Activated CD8-positive, alpha-beta T cell treated with anti-CD3 and anti-CD28 coated beads for 36 hours (primary cell): ENCODE measurements at places on chromosomes 13 and 19. TPM values are rescaled to one million over a fixed set of nuclear protein-coding genes. Genes with fewer than 3 reads are reported as not detected.

Gene ZNF8
- 5.8 TPM for total RNA-seq

DNA sequence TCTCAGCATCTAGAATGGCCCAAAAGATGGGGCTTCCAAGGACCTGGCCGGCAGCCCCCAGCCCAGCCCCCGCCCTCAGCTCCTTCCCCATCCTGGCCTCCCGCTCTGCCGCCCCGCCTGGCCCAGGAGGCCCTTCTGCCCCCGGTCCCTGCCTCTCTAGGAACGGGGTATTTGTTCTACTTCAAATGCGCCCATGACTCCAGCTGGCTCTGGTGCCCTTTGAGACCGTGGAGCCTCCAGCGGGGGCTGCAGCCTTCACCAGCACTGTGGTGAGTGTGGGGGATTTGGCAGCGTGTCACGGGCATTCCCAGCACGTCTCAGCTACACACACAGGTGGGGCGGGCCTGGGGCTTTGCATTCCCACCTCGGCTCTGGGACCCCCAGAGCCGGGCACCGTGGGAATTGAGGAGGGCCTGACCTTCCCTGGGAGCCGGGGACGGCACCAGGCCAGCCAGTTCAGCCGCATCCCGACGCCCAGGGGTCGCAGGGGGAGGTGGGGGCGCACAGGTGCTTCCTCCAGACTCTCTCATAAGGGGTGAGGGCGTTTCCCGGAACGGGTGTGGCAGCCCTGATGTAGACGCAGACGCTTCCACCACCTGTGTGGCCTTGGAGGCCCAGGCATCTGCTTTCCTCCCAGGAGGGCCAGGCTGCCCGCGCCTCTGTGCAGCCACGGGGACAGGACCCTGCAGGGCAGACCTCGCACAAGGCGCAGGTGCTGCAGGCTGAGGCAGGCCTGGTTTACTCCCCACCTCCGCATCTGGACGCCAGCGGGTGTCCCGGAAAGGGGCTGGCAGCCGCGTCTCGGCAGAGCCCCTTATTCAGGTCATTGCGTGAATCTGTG is 947 bp downstream of the ATP4B start:
- H3K4me3 ChIP-seq: no peak overlapping the region
- no peak for DNase-seq
- H3K4me1 ChIP-seq: peaks cover 14% of the 10 kb centered on the region
- H3K27me3 ChIP-seq: no peaks in the 10 kb centered on the region

- DNase-seq: no peak
- no peak overlapping the region for H3K4me3 ChIP-seq
- no peaks in the 10 kb centered on the region for H3K4me1 ChIP-seq
- H3K36me3 ChIP-seq: no peaks in the 10 kb centered on the region
- no peak overlapping the region for H3K27ac ChIP-seq
Measured at GRCh38 chr13:35917252-35917941, 213.8 kb downstream of the DCLK1 start.

GRCh38 chr19:48953990-48954594 is 583 bp upstream of the BAX start:
- no peaks in the 10 kb centered on the region for H3K27me3 ChIP-seq
- DNase-seq: no peak
- peak overlapping the region; percentile 86 for H3K27ac ChIP-seq
- peaks cover 34% of the 10 kb centered on the region for H3K36me3 ChIP-seq
- H3K4me3 ChIP-seq: peak overlapping the region; percentile 75

DNA sequence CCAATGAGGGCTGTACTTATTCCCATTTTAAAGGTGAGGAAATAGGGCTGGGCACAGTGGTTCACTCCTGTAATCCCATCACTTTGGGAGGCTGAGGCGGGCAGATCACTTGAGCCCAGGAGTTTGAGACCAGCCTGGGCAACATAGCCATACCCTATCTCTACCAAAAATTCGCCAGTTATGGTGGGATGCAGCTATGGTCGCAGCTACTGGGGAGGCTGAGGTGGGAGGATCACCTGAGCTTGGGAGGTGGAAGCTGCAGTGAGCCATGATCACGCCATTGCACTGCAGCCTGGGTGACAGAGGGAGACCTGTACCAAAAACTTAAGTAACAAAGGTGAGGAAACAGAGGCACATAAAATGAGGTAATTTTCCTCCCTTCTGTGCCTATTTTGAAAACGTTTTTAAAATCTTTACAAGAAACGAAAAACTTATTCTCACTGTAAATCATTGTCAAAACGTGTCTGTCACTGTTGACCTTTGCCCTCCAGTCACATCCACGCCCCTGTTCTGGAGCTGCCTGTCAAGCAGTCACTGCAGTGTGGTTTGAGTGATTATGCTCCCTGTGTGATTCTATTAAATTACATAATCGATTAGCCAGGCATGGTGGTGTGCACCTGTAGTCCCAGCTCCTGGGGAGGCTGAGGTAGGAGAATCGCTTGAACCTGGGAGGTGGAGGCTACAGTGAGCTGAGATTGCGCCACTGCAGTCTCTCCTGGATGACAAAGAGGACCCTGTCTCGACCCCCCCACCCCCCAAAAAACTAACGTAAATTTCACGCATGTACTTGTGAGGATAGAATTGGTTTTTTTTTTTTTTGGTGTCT is 12.5 kb downstream of the NOP53 start:
- H3K36me3 ChIP-seq: peaks cover 50% of the 10 kb centered on the region
- DNase-seq: no peak
- no peak overlapping the region for H3K4me3 ChIP-seq
- H3K27me3 ChIP-seq: no peaks in the 10 kb centered on the region
- no peaks in the 10 kb centered on the region for H3K4me1 ChIP-seq

- no peaks in the 10 kb centered on the region for H3K36me3 ChIP-seq
- H3K4me3 ChIP-seq: peak overlapping the region; percentile 5
- H3K27ac ChIP-seq: no peak overlapping the region
- H3K4me1 ChIP-seq: peaks cover 13% of the 10 kb centered on the region
Measured at GRCh38 chr13:48817166-48817802, 158.4 kb upstream of the FNDC3A start.

DNA sequence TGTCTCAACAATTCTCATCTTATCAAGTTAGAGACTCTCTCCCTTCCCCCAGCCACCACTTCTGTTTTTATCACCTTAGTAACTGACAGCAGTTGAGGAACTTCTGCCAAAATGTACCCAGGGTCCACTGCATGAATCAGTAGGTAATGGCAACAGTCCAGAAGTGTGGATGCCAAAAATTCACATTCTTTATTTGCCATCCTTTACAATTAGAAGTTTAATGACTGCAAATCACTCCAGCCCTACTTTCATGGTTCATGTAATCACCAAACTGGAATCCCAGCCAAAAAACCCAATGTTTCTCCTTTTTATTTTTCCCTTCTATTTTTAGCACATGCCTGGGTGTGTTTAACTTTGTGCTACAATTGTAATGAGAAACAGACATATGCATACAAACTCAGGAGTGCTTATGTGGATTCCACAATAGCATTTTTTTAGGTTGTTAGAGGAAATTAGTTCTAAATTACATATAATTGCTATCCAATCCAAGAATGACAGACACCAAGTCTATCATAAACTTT is 243.5 kb downstream of the RGCC start:
- peaks cover 19% of the 10 kb centered on the region for H3K36me3 ChIP-seq
- H3K27me3 ChIP-seq: no peaks in the 10 kb centered on the region
- no peak overlapping the region for H3K4me3 ChIP-seq
- H3K27ac ChIP-seq: no peak overlapping the region
- DNase-seq: no peak

DNA sequence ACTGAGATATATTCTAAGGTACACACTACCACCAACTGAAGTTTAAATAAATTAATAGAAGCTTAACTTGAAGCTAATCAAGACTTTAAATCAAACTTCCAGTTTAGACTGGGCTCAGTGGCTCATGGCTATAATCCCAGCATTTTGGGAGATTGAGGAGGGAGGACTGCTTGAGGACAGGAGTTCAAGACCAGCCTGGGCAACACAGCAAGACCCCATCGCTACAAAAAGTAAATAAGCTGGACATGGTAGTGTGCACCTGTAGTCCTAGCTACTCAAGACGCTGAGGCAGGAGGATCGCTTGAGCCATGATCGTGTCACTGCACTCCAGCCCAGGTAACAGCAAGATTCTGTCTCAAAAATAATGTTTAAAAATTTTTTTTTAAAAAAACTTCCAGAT is 8.6 kb downstream of the KPNA3 start:
- H3K36me3 ChIP-seq: peaks cover 16% of the 10 kb centered on the region
- peaks cover 53% of the 10 kb centered on the region for H3K4me1 ChIP-seq
- no peak for DNase-seq
- no peak overlapping the region for H3K27ac ChIP-seq

GRCh38 chr19:21308773-21309172 is 20.4 kb downstream of the ZNF708 start:
- H3K27ac ChIP-seq: peak overlapping the region; percentile 62
- H3K4me1 ChIP-seq: peaks cover 16% of the 10 kb centered on the region
- no peak for DNase-seq
- no peak overlapping the region for H3K4me3 ChIP-seq

DNA sequence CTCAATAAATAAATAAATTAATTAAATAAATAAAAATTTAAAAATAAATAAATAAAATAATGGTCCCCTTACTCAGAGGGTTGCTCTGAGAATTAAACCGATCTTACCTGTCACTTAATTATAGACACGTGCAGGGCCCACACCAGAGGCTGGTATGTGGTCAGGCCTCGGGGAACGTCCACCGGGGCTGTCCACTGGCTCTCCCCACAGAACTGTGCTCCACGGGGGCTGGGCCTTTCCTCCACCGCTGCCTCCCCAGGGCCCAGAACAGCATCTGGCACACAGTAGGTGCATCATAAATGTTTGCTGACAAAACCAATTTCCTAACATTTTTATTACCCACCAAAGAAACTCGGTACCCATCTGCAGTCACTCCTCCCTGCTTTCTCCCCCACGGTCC is 69.2 kb downstream of the CEBPG start:
- peaks cover 3% of the 10 kb centered on the region for H3K4me1 ChIP-seq
- no peak for DNase-seq
- H3K27me3 ChIP-seq: no peaks in the 10 kb centered on the region
- H3K36me3 ChIP-seq: no peaks in the 10 kb centered on the region
- H3K4me3 ChIP-seq: no peak overlapping the region
- H3K27ac ChIP-seq: no peak overlapping the region

DNA sequence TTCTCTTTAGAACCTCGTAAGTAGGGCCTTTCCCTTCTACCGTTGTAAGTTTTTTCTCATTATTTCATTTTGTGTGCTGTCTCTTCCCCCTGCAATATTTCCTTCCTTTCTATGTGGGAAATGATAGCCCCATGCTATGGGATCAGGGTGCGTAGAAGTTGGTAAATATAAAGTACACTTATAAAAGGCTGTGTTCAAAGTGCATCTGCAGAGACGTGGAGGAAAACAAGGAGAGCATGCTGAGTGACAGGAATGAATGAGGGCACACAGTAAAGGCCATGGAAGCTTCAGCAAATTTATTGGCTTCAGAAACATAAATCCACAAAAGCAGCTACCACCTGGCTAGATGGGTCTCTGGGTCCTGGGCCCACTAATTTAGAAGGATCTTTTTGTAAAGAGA is 21.6 kb upstream of the SPRY2 start:
- H3K27me3 ChIP-seq: peaks cover 5% of the 10 kb centered on the region
- no peak for DNase-seq
- H3K4me3 ChIP-seq: no peak overlapping the region
- peaks cover 2% of the 10 kb centered on the region for H3K4me1 ChIP-seq
- no peaks in the 10 kb centered on the region for H3K36me3 ChIP-seq
- H3K27ac ChIP-seq: no peak overlapping the region

GRCh38 chr13:55967055-55967454 is 1173.7 kb upstream of the PRR20A start:
- no peak overlapping the region for H3K4me3 ChIP-seq
- no peak overlapping the region for H3K27ac ChIP-seq
- H3K4me1 ChIP-seq: no peaks in the 10 kb centered on the region

GRCh38 chr19:18969931-18970659 is 29.1 kb upstream of the HOMER3 start:
- H3K27ac ChIP-seq: no peak overlapping the region
- H3K27me3 ChIP-seq: peaks cover 10% of the 10 kb centered on the region

DNA sequence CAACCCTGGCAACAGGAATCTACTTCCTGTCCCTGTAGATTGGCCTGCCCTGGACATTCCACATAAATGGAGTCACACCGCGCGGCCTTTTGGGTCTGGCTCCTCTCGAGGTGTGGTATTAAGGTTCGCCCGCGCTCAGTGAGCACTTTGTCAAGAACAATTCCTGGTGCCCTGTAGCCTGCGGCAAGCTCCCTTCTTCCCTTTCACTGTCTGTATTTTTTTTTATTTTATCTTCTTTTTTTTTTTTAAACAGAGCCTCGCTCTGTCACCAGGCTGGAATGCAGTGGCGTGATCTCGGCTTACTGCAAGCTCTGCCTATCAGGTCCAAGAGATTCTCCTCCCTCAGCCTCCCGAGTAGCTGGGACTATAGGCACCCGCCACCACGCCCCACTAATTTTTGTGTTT is 28.3 kb downstream of the PEX11G start:
- peaks cover 2% of the 10 kb centered on the region for H3K4me1 ChIP-seq
- H3K27me3 ChIP-seq: no peaks in the 10 kb centered on the region
- peak overlapping the region; percentile 7 for H3K27ac ChIP-seq
- H3K4me3 ChIP-seq: no peak overlapping the region

DNA sequence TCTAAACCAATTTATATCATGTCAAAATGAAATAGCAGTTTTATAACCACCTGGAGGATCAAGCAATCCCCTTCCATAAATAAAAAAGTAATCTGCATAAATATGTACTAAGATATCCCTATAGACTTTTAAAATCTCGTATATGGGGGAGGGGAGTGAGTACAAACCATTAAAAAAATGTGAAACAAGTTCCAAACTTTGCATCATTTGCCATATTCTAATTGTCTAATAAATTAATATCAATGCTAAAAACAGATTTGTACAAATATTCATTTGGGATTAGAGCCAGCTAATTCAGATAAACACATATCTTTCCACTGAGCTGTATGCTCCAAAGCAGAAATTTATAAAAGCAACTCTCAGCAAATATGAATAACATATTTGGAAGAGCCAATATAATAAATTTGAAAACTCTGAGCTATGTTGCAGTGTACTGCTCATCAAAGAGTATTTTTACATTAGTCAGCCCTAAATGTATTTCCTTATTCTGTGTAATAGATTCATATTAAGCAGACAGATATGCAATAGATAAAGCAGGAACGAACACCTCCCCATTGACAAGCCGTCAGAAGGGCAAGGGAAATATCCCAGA is 970.2 kb downstream of the EFNB2 start:
- no peaks in the 10 kb centered on the region for H3K4me1 ChIP-seq
- no peaks in the 10 kb centered on the region for H3K27me3 ChIP-seq
- H3K27ac ChIP-seq: no peak overlapping the region
- no peak overlapping the region for H3K4me3 ChIP-seq

GRCh38 chr13:106756446-106756845 is 188.5 kb upstream of the ARGLU1 start:
- no peak overlapping the region for H3K4me3 ChIP-seq
- H3K27ac ChIP-seq: no peak overlapping the region
- peaks cover 3% of the 10 kb centered on the region for H3K4me1 ChIP-seq
- peaks cover 7% of the 10 kb centered on the region for H3K27me3 ChIP-seq
- no peak for DNase-seq
- no peaks in the 10 kb centered on the region for H3K36me3 ChIP-seq

- no peak for DNase-seq
- no peak overlapping the region for H3K4me3 ChIP-seq
- H3K4me1 ChIP-seq: no peaks in the 10 kb centered on the region
- H3K27ac ChIP-seq: no peak overlapping the region
- H3K27me3 ChIP-seq: no peaks in the 10 kb centered on the region
- no peaks in the 10 kb centered on the region for H3K36me3 ChIP-seq
Measured at GRCh38 chr13:70856711-70857110, 748.5 kb upstream of the KLHL1 start.

GRCh38 chr19:34254698-34255432 is 511 bp downstream of the GARRE1 start:
- H3K27me3 ChIP-seq: no peaks in the 10 kb centered on the region
- peak; percentile 32 for DNase-seq
- H3K4me3 ChIP-seq: peak overlapping the region; percentile 80
- peaks cover 34% of the 10 kb centered on the region for H3K4me1 ChIP-seq
